Stimulated activated CD8-positive, alpha-beta memory T cell treated with anti-CD3 and anti-CD28 coated beads, Interleukin-2, amount 100 ng/mL, for 1 hour (primary cell): ENCODE measurements at places on chromosomes 1 and 21.

GRCh38 chr1:59577774-59578173, 237.0 kb upstream of the HOOK1 start:
- DNase-seq, result no peak

DNA sequence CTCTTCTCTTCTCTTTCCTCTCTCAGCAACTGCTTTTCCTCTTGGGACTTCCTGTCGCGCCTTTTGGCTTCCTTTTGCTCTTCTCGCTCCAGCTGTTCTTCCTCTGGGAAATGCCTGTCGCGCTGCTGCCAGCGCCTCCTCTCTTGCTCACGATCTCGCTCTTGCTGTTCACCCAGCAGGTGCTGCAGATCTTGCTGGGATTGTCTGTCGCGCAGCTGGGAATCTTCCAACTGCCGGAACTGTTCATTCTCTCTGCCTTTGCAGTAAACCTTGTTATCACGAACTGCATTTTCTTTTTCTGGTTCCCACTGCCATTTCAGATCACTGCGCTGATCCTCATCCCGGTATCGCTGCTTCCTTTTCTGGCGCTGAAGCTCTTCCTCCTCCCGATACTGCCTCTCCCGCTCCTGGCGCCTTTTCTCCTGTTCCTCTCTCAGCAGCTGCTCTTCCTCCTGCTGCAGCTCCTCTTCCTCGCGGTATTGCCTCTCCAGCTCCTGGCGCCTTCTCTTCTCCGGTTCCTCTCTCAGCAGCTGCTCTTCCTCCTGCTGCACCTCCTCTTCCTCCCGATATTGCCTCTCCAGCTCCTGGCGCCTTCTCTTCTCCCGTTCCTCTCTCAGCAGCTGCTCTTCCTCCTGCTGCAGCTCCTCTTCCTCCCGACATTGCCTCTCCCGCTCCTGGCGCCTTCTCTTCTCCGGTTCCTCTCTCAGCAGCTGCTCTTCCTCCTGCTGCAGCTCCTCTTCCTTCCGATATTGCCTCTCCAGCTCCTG, 5.8 kb downstream of the TCHH start:
- no peak for DNase-seq

- no peak for DNase-seq
These were observed 57.9 kb upstream of the S1PR1 start for GRCh38 chr1:101178688-101179491.

DNA sequence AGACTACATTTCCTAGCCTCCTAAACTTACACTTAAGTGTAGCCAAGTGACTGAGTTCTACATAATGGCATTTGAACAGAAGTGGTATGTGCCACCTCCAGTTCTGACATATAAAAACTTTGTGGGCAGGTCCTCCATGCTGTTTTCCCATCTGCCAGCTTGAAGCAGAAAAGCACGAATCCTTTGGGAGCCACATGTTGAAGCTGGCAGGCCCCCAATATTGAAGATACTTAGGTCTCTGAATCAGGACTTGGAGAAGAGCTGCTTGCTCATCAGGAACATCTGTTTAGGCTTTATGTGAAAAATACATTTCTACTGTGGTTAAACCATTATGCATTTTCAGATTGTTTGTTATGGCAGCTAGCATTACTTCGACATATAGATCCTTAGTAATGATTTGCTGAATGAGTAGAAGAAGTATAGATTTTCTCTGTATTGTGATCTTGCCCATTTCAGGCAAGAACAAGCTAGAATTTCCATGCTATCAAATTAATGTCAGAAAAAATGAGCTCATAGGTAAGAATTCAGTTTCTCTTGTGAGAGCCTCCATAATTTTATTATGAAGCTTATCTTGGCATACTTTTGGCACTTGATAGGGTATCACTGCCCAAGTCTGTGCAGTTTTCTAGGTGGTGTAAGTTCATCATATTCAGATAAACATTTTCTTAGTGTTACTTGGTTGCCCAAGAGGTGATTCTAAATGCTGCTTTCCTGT, 68.4 kb downstream of the GDAP2 start:
- no peak for DNase-seq

- no peak for DNase-seq
These were observed 85.8 kb downstream of the NIBAN1 start for GRCh38 chr1:184888505-184888904.

DNA sequence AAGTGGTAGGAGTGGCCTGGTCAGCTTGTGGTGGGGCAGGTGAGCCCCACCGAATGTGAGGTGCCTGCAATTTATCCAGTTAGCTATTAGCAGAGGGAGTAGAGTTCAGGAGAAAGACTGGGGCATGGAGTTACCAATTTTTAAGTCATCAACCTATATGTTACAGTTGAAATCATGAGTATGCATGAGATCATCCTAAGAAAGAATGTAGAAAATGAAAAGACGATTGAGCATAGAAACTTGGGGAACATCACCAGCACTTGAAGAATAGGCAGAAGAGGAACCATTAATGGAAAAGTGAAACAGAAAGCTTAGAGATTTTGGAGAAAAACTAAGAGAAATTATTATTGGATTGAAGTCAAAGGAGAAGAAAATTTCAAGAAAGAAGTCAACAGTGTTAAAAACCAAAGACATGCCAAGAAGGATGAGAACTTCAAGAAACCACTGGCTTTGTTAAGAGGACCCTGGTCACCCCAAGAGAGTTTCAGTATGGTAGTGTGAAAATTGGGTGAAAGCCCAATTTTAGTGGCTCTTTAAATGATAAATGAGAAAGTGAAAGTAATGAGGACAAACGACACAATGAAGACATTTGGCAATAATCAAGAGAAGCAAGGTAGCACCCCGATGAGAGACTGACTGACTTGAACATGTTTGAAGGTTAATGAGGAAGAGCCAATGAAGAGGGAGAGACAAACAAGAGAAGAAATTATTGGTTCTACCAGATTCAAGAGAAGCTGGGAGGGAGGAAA, 36.7 kb downstream of the DNASE2B start:
- DNase-seq, result no peak

GRCh38 chr1:218363141-218363540, 18.0 kb downstream of the TGFB2 start:
- no peak for DNase-seq

DNA sequence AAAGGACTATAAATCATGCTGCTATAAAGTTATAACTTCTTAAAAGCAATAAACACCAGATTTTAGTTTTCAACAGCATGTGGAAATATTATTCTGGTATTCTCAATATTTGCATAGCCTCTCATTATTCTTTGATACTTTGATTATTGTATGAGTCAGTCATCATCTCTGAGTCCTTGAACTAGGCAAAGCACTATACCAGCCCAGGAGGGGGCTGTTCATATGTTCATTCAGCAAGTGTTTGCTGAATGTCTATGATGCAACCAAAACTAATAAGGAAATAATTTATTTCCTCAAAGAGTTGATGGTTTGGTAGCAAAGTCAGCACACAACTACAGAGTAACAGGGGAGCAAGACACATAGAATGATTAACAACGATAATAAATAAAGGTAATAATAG, 175.6 kb upstream of the C1orf105 start:
- no peak for DNase-seq

DNA sequence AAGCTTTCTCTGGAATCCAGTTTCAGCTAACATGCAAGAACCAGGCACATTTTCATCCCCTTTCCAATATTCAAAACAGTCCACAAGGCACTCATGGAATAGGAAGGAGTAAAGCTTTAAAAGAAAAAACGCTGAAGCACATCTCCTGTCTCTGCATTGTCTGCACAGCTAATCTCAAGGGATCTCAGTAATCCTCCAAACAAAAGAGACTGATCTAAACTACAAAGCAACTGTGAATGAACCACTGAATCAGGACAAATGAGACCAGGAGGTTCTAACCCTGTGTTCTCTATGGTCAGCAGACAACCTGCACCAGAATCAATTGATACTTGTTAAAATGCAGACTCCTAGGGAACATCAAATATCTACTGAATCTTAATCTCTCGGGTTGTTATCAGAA, 399.0 kb downstream of the HHAT start:
- DNase-seq, result no peak

DNA sequence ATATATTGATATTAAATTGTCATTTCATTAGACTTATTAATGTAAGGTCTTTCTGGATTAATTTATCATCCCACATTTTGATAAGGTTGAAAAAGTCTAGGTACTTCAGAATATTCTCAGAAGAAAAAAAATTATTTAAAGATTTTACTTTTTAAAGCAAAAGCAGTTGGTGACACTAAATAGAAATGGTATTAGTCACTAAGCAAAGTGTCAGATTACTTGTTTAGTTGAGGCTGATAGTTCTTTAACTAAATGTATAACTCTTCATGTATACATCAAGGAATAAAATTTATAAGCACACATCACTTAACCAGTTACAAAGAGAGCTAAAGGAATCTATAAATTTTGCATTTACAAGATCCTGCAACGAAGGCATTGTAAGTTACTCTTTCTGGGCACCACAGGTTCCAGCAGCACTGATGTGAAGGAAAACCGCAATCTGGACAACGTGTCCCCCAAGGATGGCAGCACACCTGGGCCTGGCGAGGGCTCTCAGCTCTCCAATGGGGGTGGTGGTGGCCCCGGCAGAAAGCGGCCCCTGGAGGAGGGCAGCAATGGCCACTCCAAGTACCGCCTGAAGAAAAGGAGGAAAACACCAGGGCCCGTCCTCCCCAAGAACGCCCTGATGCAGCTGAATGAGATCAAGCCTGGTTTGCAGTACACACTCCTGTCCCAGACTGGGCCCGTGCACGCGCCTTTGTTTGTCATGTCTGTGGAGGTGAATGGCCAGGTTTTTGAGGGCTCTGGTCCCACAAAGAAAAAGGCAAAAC, 101.1 kb downstream of the ADARB1 start:
- DNase-seq, result no peak

DNA sequence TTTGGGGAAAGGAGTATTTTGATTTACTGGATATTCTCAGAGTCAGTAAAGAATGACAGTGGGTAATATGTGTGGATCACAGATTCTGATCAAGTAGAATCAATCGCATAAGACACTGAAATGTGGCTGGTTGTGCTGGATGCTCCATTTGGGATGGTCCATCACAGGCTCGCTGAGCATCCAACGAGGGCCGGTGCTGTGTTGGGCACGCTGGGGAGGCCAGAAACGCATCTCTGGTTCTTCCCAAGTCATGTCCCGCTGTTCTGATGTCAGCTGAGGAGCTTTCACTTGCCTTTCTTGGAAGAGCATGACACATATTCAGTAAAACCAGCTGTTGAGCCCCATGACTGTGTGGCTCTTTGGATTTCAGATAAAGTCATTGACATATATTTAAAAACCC, 72.0 kb downstream of the UMODL1 start:
- no peak for DNase-seq

DNA sequence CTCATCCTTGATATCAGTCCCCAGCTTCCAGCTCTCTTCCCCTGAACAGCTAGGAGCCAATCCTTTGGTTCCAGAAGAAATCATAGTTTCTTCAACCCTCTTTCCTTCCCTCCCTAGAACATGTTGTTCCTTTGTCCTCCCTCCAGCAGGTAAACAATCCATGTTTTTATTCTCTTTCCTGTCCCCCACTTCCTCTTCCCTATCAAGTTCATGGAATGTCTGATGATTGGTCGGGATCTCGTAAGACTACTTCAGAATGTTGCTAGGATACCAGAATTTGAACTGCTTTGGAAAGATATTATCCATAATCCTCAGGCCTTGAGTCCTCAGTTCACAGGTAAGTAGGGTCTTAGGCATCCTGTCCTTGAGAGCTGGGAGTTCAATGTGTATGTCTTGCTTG, 23.1 kb upstream of the SLC27A3 start:
- DNase-seq, result no peak

- no peak for DNase-seq
These were observed 220.6 kb downstream of the TM2D1 start for GRCh38 chr1:61504305-61504704.

DNA sequence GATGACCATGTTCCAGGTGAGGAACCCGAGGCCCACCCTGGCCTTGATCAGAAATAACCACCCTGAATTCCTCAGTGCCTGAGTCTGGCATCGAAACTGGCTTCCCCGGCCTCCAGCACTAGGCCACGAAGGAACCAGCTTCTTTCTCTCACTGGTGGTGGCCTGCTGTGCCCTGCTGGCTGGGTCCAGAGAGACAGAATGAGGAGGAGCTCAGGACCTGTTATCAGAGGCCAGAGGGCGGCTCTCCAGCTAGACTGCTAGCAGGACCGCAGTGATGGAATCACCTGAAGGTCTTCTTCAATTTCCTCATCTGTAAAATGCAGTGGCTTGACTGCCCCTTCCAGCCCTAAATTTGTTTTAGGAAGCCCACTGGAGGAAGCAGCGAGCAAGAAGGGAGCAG, 20.5 kb downstream of the ROR1 start:
- DNase-seq, result no peak

GRCh38 chr1:83998498-83999315, at the start of gene TTLL7:
Gene TTLL7 (minus strand): TSS chr1:83999132. CDS start chr1:83952211, 46,921 bp downstream.
- peak; percentile 26 for DNase-seq

DNA sequence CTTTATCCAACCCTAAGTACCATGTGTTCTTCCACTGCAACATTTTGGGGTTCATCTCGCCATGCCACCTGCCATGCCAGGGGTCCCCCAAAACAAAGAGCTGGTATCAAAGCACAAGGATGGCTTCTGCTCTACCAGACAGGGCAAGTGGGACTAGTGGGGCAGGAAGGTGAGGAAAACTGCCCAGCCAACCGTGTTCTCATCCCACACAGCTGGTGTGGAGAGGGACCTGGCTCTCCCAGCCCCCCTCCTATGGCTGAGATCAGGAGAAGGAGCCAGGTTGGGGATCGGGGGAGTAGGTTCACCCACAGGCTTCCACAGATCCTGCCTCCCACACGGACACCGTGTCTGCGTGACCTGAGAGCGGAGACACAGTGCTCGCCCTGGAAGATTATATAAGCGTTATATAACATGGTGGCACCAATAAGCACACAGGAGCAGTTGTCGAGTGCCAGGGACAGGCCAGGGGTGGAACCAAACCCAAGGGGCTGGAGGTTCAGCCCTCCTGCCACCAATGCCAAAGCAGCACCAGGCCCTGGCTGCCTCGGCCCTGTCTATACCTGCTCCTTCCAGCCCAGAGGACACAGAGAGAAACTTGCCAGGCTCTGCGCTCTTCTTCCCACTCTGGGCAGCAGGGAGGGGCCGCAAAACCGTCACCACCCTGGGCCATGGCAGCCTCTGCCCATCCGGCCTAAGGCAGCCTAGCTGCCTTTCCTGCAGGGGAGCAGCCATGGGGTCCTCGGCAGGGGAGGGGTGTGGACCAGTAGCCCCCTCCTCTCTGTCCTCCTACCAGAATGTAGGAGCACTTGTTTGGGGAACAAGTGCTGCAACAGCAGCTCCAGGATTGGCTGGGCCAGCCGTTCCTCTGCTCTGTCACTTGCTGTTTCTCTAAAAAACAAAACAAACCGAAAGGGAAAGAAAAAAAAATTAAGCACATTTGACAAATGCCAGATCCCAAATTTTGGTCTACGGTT, 43.5 kb downstream of the CD34 start:
- no peak for DNase-seq

DNA sequence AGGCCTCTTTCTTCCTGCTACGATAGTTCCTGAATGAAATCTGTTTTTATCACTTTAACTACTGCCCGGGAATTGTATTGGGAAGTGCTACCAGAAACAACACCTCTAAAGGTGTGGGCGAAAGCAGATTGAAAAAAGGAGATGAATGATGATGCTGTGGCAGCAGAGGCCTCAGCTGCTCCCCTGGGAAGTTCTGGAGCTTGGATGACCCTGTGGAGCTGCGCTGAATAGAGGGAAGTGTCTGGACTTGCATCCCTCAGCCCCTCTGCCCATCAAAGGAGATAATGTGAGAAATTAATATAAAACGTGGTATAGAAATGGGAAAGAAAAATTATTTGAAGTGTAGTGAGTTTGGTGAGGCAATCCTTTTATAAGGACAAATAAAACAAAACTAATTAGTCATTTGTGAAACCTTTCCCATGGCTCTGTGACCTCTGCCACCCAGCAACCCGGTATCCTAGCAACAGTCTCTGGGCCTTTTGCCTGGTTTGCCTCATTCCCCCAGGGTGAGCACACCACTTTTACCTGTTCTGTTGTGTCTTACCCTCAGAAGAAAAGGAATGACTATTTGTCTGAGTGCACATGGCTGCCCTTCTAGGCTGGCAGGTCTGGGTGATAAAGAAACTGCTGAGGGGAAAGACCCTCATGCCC, 21.3 kb downstream of the OVAAL start:
- DNase-seq, result no peak
